ENCODE measurements at places on chromosomes 11 and 22. TPM values are rescaled to one million over a fixed set of nuclear protein-coding genes. Genes with fewer than 3 reads are reported as not detected.

Gene NECTIN1
- total RNA-seq = 0.55 TPM

Gene MSANTD4
- 15.5 TPM for total RNA-seq

Gene OR8D2
- not detected for total RNA-seq

Gene FZD4
- total RNA-seq = not detected

Gene TSSK2
- not detected for total RNA-seq

Gene VSIG2
- total RNA-seq = 0.94 TPM

Gene KRTAP5-8
- 0.19 TPM for total RNA-seq

Gene NFAM1
- 0.05 TPM for total RNA-seq

Gene YAP1
- total RNA-seq = 0.05 TPM

Gene SEPTIN5
- total RNA-seq = 0.29 TPM

Gene MMP13
- not detected for total RNA-seq

Gene TIGD3
- 0.75 TPM for total RNA-seq

Gene AP5B1
- 27.3 TPM for total RNA-seq

Gene CCDC116
- 0.26 TPM for total RNA-seq

Gene MS4A8
- total RNA-seq = not detected

Gene CARD16
- total RNA-seq = 102 TPM

Gene NRXN2
- 0.20 TPM for total RNA-seq

Gene CASP4
- total RNA-seq = 159 TPM

Gene CYB5R2
- 0.84 TPM for total RNA-seq

Gene LRRN4CL
- 0.14 TPM for total RNA-seq
